ENCODE measurements at places on chromosomes 2 and 18.

GRCh38 chr2:46771309-46771708, 144.3 kb downstream of the MCFD2 start:
- H3K36me3 ChIP-seq = no peaks in the 10 kb centered on the region
- H3K4me3 ChIP-seq = no peak overlapping the region
- no peak overlapping the region for H3K27ac ChIP-seq
- no peaks in the 10 kb centered on the region for H3K4me1 ChIP-seq
- H3K27me3 ChIP-seq = no peaks in the 10 kb centered on the region

GRCh38 chr2:33126958-33127357, 180.2 kb downstream of the LTBP1 start:
- no peaks in the 10 kb centered on the region for H3K36me3 ChIP-seq
- H3K4me3 ChIP-seq = no peak overlapping the region
- no peak for DNase-seq
- H3K27me3 ChIP-seq = no peaks in the 10 kb centered on the region

GRCh38 chr18:63575681-63576080, 11.5 kb upstream of the SERPINB13 start:
- no peak for DNase-seq
- H3K36me3 ChIP-seq = no peaks in the 10 kb centered on the region
- H3K27ac ChIP-seq = no peak overlapping the region
- H3K4me3 ChIP-seq = no peak overlapping the region
- no peaks in the 10 kb centered on the region for H3K27me3 ChIP-seq

- H3K27ac ChIP-seq = no peak overlapping the region
- DNase-seq = no peak
- peaks cover 34% of the 10 kb centered on the region for H3K4me1 ChIP-seq
- peaks cover 55% of the 10 kb centered on the region for H3K27me3 ChIP-seq
- H3K4me3 ChIP-seq = no peak overlapping the region
These were observed 31.1 kb upstream of the ATP6V1B1 start for GRCh38 chr2:70904371-70905216.

GRCh38 chr2:235921508-235922191, 246.5 kb downstream of the GBX2 start:
- H3K27ac ChIP-seq = no peak overlapping the region
- DNase-seq = no peak
- H3K27me3 ChIP-seq = no peaks in the 10 kb centered on the region

DNA sequence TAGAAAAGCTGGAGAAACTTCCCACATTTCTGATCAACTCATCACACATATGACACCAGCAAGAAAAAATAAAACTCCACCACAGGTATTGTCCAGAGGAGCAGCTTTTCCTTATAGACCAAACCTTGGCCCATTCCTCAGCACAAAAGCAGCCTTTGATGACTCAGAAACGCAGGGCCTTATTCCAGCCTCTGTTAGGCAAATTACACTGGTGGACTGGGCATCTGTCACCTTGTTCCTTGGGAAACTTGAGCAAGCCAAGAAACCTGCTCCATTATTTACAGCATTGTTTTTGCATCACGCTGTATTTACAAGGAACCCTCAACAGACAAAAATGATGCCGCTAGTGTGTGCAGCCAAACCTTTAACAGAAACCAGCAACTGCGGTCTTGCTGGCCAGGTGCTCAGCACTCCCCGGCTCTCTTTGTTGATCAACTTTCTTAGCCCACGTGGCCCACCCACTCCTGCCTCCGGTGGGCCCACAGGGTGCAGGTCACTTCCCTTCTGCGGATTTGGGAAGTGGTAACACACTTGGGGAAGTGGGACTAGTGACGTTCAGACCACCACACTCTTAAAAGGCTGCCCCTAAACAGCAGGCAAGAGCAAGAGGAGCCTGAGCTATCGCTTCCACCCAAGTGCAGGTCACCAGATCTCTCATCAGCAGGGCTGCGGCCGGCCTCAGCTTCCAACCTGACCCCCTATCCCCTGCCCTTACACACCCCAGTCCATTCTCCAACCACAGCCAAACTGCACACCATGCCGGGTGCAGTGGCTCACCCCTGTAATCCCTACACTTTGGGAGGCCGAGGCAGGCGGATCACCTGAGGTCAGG, 1.5 kb downstream of the AP1S3 start:
- H3K4me1 ChIP-seq = peaks cover 20% of the 10 kb centered on the region
- H3K27me3 ChIP-seq = no peaks in the 10 kb centered on the region
- no peaks in the 10 kb centered on the region for H3K36me3 ChIP-seq
- DNase-seq = no peak
- H3K27ac ChIP-seq = no peak overlapping the region
- no peak overlapping the region for H3K4me3 ChIP-seq

DNA sequence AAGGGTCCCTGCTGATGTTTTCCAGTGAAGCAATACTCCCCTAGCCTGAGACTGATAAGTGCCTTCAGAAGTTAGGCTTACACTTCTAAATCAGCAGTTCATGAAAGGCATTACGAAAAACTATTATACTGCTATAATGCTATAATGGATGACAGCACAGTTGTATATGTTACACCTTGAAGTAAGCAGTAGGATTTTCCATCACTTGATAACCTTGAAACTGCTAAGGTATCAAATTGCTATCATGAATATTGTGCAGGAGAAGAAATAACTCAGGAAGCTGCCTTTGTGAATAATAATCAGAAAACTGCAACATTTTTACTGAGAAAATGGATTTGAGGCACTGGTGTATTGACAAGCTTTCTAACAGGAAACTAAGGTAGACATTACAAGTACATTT, 142.3 kb downstream of the HNMT start:
- H3K36me3 ChIP-seq = no peaks in the 10 kb centered on the region
- H3K4me3 ChIP-seq = no peak overlapping the region
- DNase-seq = no peak
- H3K27ac ChIP-seq = no peak overlapping the region

DNA sequence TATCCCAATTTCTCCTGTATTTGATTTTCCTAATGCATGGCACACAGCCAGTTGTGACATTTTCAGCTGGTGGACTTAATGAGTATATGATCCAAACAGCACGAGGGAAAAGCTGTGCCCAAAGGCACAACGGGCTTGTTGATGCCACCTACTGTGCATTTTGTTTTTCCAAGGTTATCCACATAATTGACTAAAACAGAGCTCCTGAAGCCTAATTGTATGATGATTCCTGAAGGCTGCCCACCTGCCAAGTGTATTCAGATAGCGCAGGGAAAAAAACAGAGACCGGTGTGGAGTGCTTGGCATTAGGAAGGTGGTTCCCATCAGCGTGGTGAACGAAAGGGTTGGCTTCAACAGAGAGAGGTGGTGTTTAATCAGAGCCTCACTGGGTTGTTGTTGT, 14.9 kb downstream of the RBMS1 start:
- no peaks in the 10 kb centered on the region for H3K4me1 ChIP-seq
- no peak overlapping the region for H3K4me3 ChIP-seq
- no peaks in the 10 kb centered on the region for H3K36me3 ChIP-seq
- DNase-seq = no peak
- H3K27ac ChIP-seq = no peak overlapping the region
- no peaks in the 10 kb centered on the region for H3K27me3 ChIP-seq

DNA sequence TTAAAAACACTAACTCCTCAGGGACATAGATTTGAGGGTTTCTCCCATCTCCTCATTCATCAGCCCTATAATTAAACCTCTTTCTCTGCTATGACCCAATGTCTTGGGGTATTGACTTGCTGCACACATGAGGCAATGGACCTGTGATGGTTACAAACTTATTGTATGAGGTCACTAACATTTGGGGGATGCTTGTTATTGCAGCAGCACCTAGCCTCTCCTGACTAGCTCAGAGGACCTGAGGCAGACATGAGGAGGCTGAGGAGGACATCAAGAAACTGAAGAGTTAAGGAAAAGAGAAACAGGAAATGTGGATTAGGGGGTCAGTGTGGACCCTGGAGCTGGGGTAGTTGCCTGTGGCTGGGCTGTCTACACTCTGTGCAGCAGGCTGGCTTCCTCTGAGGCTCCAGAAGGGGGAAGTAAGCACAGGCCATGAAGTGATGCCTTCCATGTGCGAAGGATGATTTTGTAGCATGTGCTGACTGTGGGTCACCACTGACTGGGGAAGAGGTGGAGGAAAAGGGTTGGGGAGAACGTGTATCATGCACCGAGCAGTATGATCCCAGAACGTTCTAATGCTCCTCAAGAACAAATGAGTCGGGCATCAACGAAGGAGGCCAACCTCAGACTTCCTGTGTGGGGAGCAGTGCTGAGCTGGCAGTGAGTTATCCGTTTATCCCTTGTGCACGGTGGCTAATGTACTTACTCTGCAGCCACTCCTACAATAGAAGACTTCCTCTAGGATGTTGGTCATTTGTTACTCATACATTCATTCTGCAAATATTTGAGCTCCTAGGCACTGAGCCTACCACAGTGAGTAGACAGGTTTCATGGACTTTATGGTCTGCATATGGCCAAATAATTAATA, 42.1 kb upstream of the RFX8 start:
- no peaks in the 10 kb centered on the region for H3K36me3 ChIP-seq
- no peak for DNase-seq
- H3K4me3 ChIP-seq = no peak overlapping the region
- H3K4me1 ChIP-seq = peaks cover 6% of the 10 kb centered on the region
- H3K27me3 ChIP-seq = no peaks in the 10 kb centered on the region

- peak; percentile 52 for DNase-seq
- H3K27me3 ChIP-seq = no peaks in the 10 kb centered on the region
- peaks cover 92% of the 10 kb centered on the region for H3K36me3 ChIP-seq
- H3K4me3 ChIP-seq = no peak overlapping the region
- H3K4me1 ChIP-seq = no peaks in the 10 kb centered on the region
These were observed 49.5 kb downstream of the ANO7 start for GRCh38 chr2:241237949-241238371.

GRCh38 chr18:44054514-44054913, 626.2 kb upstream of the SETBP1 start:
- H3K36me3 ChIP-seq = no peaks in the 10 kb centered on the region
- no peaks in the 10 kb centered on the region for H3K27me3 ChIP-seq
- no peak for DNase-seq

- no peak for DNase-seq
- no peak overlapping the region for H3K4me3 ChIP-seq
- H3K27me3 ChIP-seq = no peaks in the 10 kb centered on the region
- peak overlapping the region; percentile 34 for H3K27ac ChIP-seq
- H3K36me3 ChIP-seq = no peaks in the 10 kb centered on the region
- peaks cover 27% of the 10 kb centered on the region for H3K4me1 ChIP-seq
These were observed 52.5 kb downstream of the MBP start for GRCh38 chr18:77079954-77080682.

GRCh38 chr18:36301884-36302283, 4.4 kb downstream of the FHOD3 start:
- peaks cover 4% of the 10 kb centered on the region for H3K27me3 ChIP-seq
- DNase-seq = no peak
- H3K36me3 ChIP-seq = no peaks in the 10 kb centered on the region
- H3K27ac ChIP-seq = no peak overlapping the region

DNA sequence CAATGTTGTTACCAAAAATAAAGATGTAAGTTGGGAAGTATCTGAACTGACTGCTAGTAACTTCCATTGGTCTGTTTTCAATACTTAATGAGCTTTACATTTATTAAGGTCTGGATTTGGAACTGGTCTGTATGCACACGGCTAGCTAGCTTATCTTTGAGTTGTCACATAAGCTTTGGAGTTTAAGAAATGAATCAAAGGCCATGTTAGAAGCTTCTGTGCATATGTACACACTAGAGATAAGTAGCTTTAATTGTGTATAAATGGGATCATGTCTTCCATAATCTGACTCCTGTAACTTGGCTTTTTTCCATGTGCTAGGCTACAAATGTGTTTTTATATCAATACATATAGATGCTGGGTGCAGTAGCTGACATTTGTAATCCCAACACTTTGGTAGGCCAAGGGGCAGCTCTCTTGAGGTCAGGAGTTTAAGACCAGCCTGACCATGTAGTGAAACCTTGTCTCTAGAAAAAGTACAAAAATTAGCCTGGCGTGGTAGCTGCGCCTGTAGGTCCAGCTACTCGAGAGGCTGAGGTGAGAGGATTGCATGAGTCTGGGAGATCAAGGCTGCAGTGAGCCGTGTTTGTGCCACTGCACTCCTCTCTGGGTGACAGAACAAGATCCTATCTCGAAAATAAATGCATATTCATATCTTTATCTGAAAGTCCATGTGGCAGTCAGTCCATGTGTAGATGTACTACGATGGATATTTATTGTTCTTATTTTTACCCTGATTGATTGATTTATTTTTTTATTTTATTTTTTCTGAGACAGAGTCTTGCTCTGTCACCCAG, 27.2 kb downstream of the ATIC start:
- H3K27ac ChIP-seq = no peak overlapping the region
- H3K36me3 ChIP-seq = peaks cover 13% of the 10 kb centered on the region
- H3K27me3 ChIP-seq = no peaks in the 10 kb centered on the region
- H3K4me1 ChIP-seq = peaks cover 12% of the 10 kb centered on the region

GRCh38 chr2:9692456-9693195, 61.8 kb upstream of the YWHAQ start:
- H3K27ac ChIP-seq = peak overlapping the region; percentile 34
- peak; percentile 60 for DNase-seq
- no peaks in the 10 kb centered on the region for H3K27me3 ChIP-seq
- no peaks in the 10 kb centered on the region for H3K4me1 ChIP-seq

DNA sequence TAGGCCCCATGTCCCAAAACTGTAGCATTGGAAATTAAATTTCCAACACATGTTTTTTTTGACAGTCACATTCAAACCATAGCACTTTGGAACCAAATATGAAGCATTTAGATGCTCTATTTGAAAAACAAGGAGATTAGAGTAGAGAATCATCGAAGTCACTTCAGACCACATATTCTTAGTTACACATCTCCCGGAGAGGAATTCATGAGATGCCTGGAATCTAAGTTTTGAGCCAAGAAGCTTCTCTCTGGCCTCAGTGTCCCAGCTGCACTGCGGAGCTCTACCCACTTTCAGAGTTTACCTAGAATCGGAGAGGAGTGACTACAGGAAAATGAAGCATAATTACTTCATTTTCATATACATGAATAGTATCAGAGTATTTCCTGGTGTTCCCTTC, 385.9 kb downstream of the TNS1 start:
- no peak for DNase-seq
- H3K4me3 ChIP-seq = no peak overlapping the region
- H3K27me3 ChIP-seq = no peaks in the 10 kb centered on the region
- no peak overlapping the region for H3K27ac ChIP-seq
